ENCODE measurements at places on chromosomes 3 and 15. TPM values are rescaled to one million over a fixed set of nuclear protein-coding genes. Genes with fewer than 3 reads are reported as not detected.

DNA sequence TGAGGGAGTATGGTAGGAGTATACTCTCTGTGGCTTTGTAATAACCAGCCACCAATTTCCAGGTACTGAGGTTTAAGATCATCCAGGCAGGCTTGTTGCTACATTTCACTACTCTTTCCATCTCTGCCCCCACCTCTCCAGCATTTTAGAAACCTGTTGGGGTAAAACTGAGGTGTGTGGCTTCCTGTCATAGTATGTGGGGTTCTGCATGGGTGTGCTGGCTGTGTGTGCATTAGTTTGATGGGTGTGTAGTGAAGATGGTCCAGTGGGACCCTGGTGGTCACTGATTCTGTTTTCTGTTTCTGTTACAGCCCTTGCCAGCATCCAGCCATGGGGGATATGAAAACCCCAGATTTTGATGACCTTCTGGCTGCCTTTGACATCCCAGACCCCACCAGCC, 34.0 kb downstream of the ZNF592 start:
- no peak overlapping the region for H3K4me3 ChIP-seq
- peaks cover 8% of the 10 kb centered on the region for H3K36me3 ChIP-seq
- no peak for DNase-seq
- H3K27me3 ChIP-seq = no peaks in the 10 kb centered on the region
- H3K27ac ChIP-seq = no peak overlapping the region

- H3K36me3 ChIP-seq = no peaks in the 10 kb centered on the region
- no peak overlapping the region for H3K4me3 ChIP-seq
- H3K27me3 ChIP-seq = no peaks in the 10 kb centered on the region
- DNase-seq = no peak
These were observed 57.4 kb downstream of the TIGIT start for GRCh38 chr3:114351123-114351821.

DNA sequence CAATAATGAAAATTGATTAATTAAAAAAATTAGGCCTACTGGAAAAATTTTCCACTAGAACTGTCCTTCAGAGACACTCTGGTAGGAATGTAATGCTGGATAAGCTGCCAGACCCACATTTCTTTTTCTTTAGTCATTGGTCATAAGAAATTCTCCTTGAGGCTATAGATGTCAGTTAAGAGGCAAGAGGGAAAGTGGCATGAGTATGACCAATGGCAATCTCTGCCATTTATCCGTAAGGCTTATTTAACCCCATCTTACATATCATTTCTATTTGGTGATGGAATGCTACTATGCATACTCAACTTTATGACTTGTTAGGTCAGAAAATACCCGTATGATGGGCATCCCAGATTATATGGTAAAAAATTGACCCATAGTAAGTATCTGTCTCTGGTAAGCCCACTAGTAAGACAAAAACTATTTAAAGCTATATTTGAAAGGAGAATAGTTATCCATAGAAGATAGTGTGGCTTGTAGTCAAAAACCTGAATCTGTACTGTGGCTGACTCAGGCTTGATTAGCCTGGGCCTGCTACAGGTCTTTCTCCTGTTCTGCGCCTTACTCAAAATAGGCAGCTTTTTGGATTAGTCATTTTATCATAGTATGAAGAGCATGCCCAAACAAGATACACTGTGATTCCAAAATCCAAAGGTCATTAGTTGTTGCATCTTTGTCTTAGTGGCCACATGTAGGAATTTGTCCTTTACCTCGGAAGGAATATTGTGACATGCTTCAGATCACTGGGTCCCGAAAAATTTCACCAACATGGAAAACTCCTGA, 314.7 kb downstream of the PYDC2 start:
- no peaks in the 10 kb centered on the region for H3K4me1 ChIP-seq
- no peak for DNase-seq
- no peak overlapping the region for H3K27ac ChIP-seq
- H3K27me3 ChIP-seq = no peaks in the 10 kb centered on the region

DNA sequence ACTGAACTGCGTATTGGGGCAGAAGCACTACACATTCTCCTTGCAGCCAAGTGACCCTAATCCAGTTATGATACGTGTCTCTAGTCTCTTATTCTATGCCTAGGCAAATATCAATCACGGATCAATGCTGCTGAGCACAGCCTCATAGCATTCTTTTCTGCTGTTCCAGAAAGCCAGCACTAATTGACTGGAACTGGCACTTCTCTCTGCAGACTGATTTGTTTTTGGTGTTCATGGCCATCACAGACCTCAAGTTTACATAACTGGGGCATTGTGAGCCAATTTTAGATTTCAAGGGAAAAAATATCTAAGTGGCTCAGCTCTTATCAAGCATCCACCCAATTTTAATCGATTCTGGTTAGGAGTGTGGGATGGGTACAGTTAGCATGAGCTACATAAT, 37.9 kb downstream of the GLDN start:
- H3K27ac ChIP-seq = no peak overlapping the region
- H3K27me3 ChIP-seq = no peaks in the 10 kb centered on the region
- H3K4me1 ChIP-seq = no peaks in the 10 kb centered on the region
- DNase-seq = no peak
- no peak overlapping the region for H3K4me3 ChIP-seq

GRCh38 chr3:11914041-11914440, 67.4 kb upstream of the TAMM41 start:
- no peak for DNase-seq
- no peaks in the 10 kb centered on the region for H3K4me1 ChIP-seq
- no peak overlapping the region for H3K27ac ChIP-seq
- H3K36me3 ChIP-seq = no peaks in the 10 kb centered on the region
- no peak overlapping the region for H3K4me3 ChIP-seq

- H3K27me3 ChIP-seq = no peaks in the 10 kb centered on the region
- no peak overlapping the region for H3K27ac ChIP-seq
- no peaks in the 10 kb centered on the region for H3K4me1 ChIP-seq
These were observed 102.0 kb downstream of the TBC1D5 start for GRCh38 chr3:17640466-17640865.

GRCh38 chr3:60657972-60658371, 593.3 kb downstream of the FHIT start:
- no peak overlapping the region for H3K27ac ChIP-seq
- no peak overlapping the region for H3K4me3 ChIP-seq
- peaks cover 16% of the 10 kb centered on the region for H3K4me1 ChIP-seq
- DNase-seq = no peak

GRCh38 chr3:45990181-45990580, 5.4 kb downstream of the FYCO1 start:
- H3K36me3 ChIP-seq = no peaks in the 10 kb centered on the region
- H3K27me3 ChIP-seq = no peaks in the 10 kb centered on the region
- no peak for DNase-seq
- no peak overlapping the region for H3K27ac ChIP-seq
- peaks cover 30% of the 10 kb centered on the region for H3K4me1 ChIP-seq

GRCh38 chr3:169383770-169384169, 279.7 kb downstream of the MECOM start:
- H3K27me3 ChIP-seq = no peaks in the 10 kb centered on the region
- H3K4me1 ChIP-seq = no peaks in the 10 kb centered on the region
- H3K4me3 ChIP-seq = no peak overlapping the region
- H3K27ac ChIP-seq = no peak overlapping the region
- no peak for DNase-seq

DNA sequence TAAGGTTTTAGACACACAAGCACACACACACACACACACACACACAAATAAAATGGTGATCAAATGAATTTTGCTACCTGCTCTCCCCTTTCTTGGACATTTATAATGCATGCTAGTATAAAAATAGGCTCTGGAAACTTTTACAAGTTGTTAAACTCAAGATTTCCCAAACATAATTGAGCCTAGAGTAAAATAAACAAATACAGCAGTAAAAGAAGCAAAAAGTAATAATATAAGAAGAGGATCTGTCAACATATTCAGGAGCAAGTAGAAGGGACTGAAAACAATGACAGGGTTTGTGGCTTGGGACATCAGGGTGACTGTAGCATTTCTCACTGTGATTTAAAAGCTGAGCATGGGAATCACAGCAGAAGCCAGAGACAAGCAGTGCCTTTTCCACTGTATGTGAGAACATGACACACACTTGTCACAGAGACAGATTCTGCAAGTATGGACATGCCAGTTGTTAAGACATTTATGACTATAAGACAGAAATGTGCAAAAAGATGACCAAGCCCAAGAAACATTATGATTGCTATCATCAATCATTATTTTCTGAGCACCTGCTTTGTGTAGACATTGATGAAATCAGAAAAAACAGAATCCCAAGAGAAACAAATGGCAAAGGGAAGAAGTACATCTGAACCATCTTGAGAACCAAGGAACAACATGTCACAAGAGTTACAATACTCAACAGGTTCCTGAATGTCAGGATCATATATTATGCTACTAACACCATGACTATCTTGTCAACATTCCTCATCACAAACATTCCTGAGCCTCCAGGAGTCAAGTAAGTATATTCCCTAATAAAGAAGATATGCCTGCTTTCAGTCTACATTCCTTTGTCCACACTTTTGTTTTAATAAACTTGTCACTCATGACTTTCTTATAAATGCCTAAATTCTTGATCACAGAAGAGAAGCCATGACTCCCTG, 7.1 kb downstream of the THRB start:
- H3K4me3 ChIP-seq = no peak overlapping the region
- H3K36me3 ChIP-seq = no peaks in the 10 kb centered on the region
- DNase-seq = no peak
- H3K27me3 ChIP-seq = peaks cover 23% of the 10 kb centered on the region
- peaks cover 14% of the 10 kb centered on the region for H3K4me1 ChIP-seq
- H3K27ac ChIP-seq = no peak overlapping the region

- no peak for DNase-seq
- H3K27me3 ChIP-seq = no peaks in the 10 kb centered on the region
- H3K4me1 ChIP-seq = peaks cover 22% of the 10 kb centered on the region
- no peaks in the 10 kb centered on the region for H3K36me3 ChIP-seq
- no peak overlapping the region for H3K27ac ChIP-seq
These were observed 153.4 kb downstream of the FBLN2 start for GRCh38 chr3:13702286-13702685.

ZNF80 gene
- not detected for total RNA-seq

CCR8 gene
- not detected for total RNA-seq

PEX5L gene
- total RNA-seq = 7.0 TPM

STAB1 gene
- 3.0 TPM for total RNA-seq

IMPG2 gene
- not detected for total RNA-seq

PAQR5 gene
- 14.5 TPM for total RNA-seq

VPS33B gene
- total RNA-seq = 8.8 TPM

TICRR gene
- 37.1 TPM for total RNA-seq

TMEM108 gene
- total RNA-seq = 7.4 TPM

CHDH gene
- 31.4 TPM for total RNA-seq

NLGN1 gene
- total RNA-seq = 9.6 TPM

All from GM23338 (cell line).